ENCODE measurements at places on chromosomes 3 and 15. TPM values are rescaled to one million over a fixed set of nuclear protein-coding genes. Genes with fewer than 3 reads are reported as not detected.

GRCh38 chr3:122786066-122786465 is 7.6 kb downstream of the HSPBAP1 start:
- H3K36me3 ChIP-seq = no peaks in the 10 kb centered on the region
- H3K27me3 ChIP-seq = no peaks in the 10 kb centered on the region
- peaks cover 34% of the 10 kb centered on the region for H3K4me1 ChIP-seq
- no peak overlapping the region for H3K27ac ChIP-seq

TMEM108 gene
- total RNA-seq = 0.80 TPM

IL17RB gene
- total RNA-seq = 32.8 TPM

ADAM10 gene
- 62.4 TPM for total RNA-seq

HTR3E gene
- total RNA-seq = 1.3 TPM

DNA sequence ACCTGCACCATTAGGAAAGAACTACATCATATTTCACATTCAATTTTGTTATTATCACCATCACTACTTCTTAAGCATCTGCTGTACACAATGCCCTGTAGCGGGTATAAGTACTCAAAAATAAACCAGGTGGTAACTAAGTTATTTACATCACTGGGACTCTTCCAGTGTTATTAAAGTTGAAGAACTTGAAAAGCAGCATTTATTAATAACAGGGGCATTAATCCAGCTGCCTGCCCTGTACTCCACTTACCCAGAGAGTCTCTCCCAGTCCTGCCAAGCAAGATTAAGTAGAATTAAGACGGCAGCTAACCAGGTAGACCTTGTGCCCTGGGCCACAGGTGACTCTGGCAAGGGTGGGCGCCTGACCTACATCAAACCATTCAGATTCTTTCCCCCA is 65.2 kb downstream of the FHIT start:
- no peaks in the 10 kb centered on the region for H3K36me3 ChIP-seq
- H3K4me1 ChIP-seq = no peaks in the 10 kb centered on the region
- H3K4me3 ChIP-seq = no peak overlapping the region
- H3K27me3 ChIP-seq = no peaks in the 10 kb centered on the region
- DNase-seq = no peak

IREB2 gene
- total RNA-seq = 20.1 TPM

GRCh38 chr3:62255758-62256157 is 117.6 kb downstream of the FEZF2 start:
- DNase-seq = no peak
- H3K27me3 ChIP-seq = no peaks in the 10 kb centered on the region
- no peak overlapping the region for H3K27ac ChIP-seq
- H3K4me3 ChIP-seq = no peak overlapping the region
- no peaks in the 10 kb centered on the region for H3K4me1 ChIP-seq

GRCh38 chr15:80604583-80605575 is 90.2 kb upstream of the ABHD17C start:
- no peak overlapping the region for H3K27ac ChIP-seq
- H3K27me3 ChIP-seq = no peaks in the 10 kb centered on the region
- H3K4me1 ChIP-seq = peaks cover 6% of the 10 kb centered on the region
- no peak for DNase-seq
- H3K4me3 ChIP-seq = no peak overlapping the region
- H3K36me3 ChIP-seq = no peaks in the 10 kb centered on the region

DNA sequence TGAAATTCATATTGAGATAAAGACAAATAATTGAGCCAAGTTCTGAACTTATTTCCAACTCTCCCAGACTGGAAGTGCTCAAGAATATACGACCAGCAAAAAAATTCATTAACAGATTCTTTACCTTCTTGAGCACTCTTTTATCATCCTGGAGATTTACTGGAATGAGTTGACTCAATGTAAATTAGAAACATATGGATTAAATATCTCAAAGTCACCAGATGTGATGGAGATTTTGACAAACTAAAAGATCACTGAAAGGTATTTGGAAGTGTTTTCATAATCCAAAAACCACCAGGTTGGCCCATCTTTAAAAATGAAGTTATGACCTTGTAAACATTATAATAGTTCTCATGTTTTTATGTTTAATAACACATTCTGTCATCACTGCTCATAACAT is 433.2 kb upstream of the RASGRP1 start:
- no peak overlapping the region for H3K4me3 ChIP-seq
- DNase-seq = no peak
- no peak overlapping the region for H3K27ac ChIP-seq
- H3K27me3 ChIP-seq = no peaks in the 10 kb centered on the region
- H3K36me3 ChIP-seq = no peaks in the 10 kb centered on the region
- no peaks in the 10 kb centered on the region for H3K4me1 ChIP-seq

- DNase-seq = no peak
- no peak overlapping the region for H3K4me3 ChIP-seq
- H3K36me3 ChIP-seq = no peaks in the 10 kb centered on the region
- no peaks in the 10 kb centered on the region for H3K27me3 ChIP-seq
Observed at GRCh38 chr3:106049821-106050220, 181.0 kb upstream of the CBLB start.

FEZF2 gene
- total RNA-seq = not detected

IQCF5 gene
- not detected for total RNA-seq

DNA sequence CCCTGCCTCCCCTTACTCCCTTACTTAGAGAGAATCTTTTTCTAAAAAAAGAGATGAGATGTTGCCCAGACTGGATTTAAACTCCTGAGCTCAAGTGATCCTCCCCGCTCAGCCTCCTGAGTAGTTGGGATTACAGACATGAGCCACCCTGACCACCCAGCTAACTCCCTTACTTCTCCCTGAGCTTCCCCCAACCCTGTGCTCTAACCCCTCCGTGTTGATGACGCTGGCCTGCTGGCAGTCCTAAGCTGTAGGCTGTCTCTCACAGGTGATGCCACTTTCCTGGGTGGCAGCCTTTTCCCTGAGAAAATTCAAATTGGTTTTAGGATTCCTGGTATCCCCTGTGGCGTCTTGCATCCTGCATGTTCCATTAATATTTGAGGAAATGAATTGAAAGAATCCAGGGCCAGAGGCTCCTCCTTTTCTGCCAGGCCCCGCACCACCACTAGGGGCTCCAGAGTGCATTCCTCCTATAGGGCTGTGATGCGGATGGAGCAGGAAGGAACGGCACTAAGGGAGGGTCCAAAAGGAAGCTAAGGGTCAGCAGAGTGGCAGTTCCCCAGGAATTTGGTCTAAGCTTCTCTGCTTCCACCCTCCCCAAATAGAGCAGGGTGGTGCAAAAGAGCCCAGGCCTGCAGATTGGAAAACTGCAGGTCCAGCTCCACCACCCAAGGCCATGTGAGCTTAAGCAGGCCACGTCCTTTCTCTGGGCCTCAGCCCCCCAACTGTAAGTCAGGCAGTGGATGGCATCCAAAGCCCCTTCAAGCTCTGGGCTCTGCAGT is 101.1 kb downstream of the DAPK2 start:
- no peaks in the 10 kb centered on the region for H3K36me3 ChIP-seq
- H3K4me3 ChIP-seq = no peak overlapping the region
- DNase-seq = peak; percentile 83
- H3K27ac ChIP-seq = no peak overlapping the region
- H3K27me3 ChIP-seq = no peaks in the 10 kb centered on the region

DNA sequence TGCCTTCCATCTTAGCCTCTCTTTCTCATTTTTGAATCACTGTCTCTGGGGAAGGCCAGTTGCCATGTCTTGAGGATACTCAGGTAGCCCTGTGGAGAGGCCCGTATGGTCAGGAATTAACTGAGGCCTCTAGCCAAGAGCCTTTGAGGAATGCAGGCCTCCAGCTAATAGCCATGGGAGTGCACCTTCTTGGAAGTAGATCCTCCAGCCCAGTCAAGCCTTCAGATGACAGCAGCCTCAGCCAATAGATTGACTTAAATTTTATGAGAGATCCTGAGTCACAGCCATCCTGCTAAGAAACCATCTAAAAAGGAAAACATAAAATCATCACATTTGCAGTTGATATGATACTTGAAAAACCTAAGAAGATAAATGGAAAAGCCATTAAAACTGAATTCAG is 112.5 kb upstream of the BNIP2 start:
- no peaks in the 10 kb centered on the region for H3K4me1 ChIP-seq
- peaks cover 14% of the 10 kb centered on the region for H3K27me3 ChIP-seq
- no peak for DNase-seq

DNA sequence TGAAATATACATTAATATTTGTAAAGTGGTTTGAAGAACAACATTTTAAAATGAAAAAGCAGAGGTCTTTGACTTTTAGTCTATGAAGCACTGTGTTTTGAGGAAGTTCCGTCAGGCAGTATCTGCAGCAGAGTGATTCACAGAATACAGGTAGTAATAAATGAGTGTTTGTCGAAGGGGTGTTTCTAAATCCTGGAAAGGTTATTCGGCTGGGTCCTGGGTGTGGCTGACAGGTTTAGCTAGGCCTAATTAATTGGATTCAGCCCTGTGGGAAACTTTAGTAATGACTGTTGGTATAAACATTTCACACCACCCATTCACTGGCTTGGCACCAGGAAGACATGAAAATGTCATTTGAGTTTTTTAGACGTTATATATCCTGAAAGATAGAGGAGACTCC is 51.3 kb downstream of the TIPARP start:
- H3K4me1 ChIP-seq = no peaks in the 10 kb centered on the region
- no peak overlapping the region for H3K4me3 ChIP-seq
- DNase-seq = peak; percentile 45
- no peaks in the 10 kb centered on the region for H3K36me3 ChIP-seq

- no peaks in the 10 kb centered on the region for H3K36me3 ChIP-seq
- no peak for DNase-seq
- H3K27me3 ChIP-seq = no peaks in the 10 kb centered on the region
- peaks cover 4% of the 10 kb centered on the region for H3K4me1 ChIP-seq
Observed at GRCh38 chr15:81914734-81915256, 131.0 kb downstream of the MEX3B start.

DNA sequence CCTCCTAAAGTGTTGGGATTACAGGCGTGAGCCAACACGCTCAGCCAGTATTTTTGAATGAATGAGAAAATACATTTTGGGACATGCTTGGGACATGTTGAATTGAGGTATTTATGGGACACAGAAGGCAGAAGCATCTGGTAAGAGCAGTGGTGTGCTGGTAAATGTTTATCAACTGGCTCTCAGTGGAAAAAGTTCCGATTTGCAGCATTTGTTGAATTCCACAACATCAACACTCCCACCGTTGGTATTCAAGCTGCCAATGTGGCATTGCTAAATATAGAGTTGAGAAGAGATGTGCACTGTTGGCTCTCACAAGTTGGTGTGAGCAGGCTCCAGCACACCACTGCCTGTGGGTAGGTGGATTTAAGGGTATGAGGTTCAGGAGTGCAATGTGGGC is 35.8 kb upstream of the LRRFIP2 start:
- no peak overlapping the region for H3K4me3 ChIP-seq
- no peaks in the 10 kb centered on the region for H3K36me3 ChIP-seq
- no peaks in the 10 kb centered on the region for H3K4me1 ChIP-seq
- H3K27me3 ChIP-seq = no peaks in the 10 kb centered on the region
- DNase-seq = no peak

- no peak overlapping the region for H3K27ac ChIP-seq
- DNase-seq = no peak
- H3K27me3 ChIP-seq = no peaks in the 10 kb centered on the region
- no peaks in the 10 kb centered on the region for H3K4me1 ChIP-seq
- H3K36me3 ChIP-seq = no peaks in the 10 kb centered on the region
- no peak overlapping the region for H3K4me3 ChIP-seq
Observed at GRCh38 chr15:50773389-50773788, 7.9 kb upstream of the SPPL2A start.

GRCh38 chr15:90807786-90808086 is 60.7 kb upstream of the FURIN start:
- no peak overlapping the region for H3K27ac ChIP-seq
- no peak overlapping the region for H3K4me3 ChIP-seq
- DNase-seq = no peak
- no peaks in the 10 kb centered on the region for H3K4me1 ChIP-seq
- no peaks in the 10 kb centered on the region for H3K27me3 ChIP-seq

C3orf49 gene
- total RNA-seq = not detected

- no peak for DNase-seq
- H3K27me3 ChIP-seq = no peaks in the 10 kb centered on the region
- H3K4me3 ChIP-seq = no peak overlapping the region
- no peaks in the 10 kb centered on the region for H3K4me1 ChIP-seq
- no peak overlapping the region for H3K27ac ChIP-seq
- no peaks in the 10 kb centered on the region for H3K36me3 ChIP-seq
Observed at GRCh38 chr3:124526601-124527000, 203.7 kb upstream of the UMPS start.

GRCh38 chr3:185789891-185790830 is 34.7 kb downstream of the IGF2BP2 start:
- H3K4me1 ChIP-seq = peaks cover 4% of the 10 kb centered on the region
- no peaks in the 10 kb centered on the region for H3K27me3 ChIP-seq

DNA sequence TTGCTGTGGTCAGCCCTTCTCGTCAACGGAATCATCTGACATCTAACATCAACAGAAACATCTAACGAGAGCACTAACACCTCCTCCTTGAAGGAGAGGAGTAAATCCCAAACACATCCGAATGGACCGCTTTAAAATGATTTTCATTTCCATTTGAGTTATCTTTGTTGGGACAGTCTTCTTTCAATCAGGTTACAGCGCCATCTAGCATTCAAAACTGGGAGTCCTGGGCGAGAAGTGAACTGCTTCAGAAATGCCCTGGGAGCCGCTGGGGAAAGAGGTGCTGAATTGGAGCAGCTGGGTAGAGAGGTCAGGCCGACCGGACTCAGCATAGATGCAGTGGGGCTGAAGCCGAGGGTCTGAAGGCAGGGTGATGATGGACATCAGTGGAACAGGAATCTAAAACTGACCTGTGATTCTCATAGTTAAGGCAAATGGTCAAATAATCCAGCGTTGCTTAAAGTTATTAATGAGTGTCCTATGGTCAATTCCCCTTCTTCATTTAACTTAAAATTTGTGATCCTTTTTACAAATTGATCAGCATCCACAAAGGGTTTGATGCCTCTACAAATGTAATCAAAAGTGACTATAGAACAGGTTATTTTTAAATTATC is 170.0 kb upstream of the NDN start:
- no peaks in the 10 kb centered on the region for H3K36me3 ChIP-seq
- H3K4me1 ChIP-seq = no peaks in the 10 kb centered on the region
- H3K27me3 ChIP-seq = peaks cover 4% of the 10 kb centered on the region
- no peak overlapping the region for H3K27ac ChIP-seq
- H3K4me3 ChIP-seq = no peak overlapping the region
